ENCODE measurements at places on chromosomes 5 and 9.

DNA sequence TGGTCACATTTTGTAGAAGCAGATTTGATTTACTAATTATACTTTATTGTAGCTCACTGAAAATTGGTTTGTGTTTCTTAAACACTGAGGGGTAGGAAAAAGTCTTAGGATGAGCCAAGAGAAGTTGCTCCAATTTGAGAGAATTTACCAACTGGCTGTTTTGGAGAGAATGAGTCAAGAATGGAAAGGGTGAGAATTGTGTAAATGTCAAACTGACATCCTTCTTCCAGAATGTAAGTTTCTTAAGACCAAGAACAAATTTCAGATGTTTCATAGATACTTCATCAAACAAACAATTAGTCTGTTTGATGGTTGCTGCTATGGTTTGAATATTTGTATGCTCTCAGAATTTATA lies 106.2 kb upstream of the TXNDC8 start:
- DNase-seq = no peak

- DNase-seq = no peak
These were observed 3.4 kb downstream of the TLR4 start for GRCh38 chr9:117707561-117707960.

- no peak for DNase-seq
These were observed 13.7 kb downstream of the SYK start for GRCh38 chr9:90815183-90815943.

- DNase-seq = no peak
These were observed 79.6 kb downstream of the WNK2 start for GRCh38 chr9:93263334-93264229.

DNA sequence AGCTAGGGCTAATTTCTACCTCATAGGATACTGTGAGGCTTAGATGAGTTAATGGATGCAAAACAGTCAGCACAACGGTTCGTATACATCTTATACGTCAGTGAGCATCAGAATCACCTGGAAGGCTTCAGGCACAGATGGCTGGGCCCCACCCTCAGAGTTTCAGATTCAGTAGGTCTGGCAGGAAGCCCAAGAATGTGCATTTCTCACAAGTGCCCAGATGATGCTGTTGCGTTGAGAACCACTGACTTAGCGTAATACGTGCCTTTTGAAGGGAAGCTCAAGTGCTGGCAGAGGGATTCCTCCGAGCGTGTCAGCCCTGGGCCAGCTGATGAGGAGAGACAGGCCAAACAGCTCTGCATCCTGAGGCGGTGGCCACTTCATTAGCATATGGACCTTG lies 117.1 kb upstream of the WWC1 start:
- DNase-seq = no peak

GRCh38 chr5:109063223-109063622 lies 315.5 kb downstream of the FER start:
- no peak for DNase-seq

DNA sequence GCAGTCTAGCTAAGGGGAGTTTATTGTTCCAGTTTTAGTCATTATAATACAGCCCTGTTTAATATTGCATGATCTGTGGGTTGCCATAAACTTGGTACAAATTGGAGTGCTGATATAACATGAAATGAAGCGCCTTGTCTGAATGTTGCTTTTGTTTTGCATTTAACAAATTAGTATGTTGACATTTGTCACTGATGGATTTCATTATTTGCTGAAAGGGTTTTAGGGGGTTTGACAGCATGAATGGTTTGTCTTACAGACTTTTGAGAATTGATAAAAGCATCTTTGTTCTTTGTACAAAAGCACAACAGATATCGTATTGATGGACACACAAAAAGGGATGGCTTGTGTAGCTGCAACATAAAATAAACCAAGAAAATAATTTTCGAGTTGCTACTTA lies 178.3 kb downstream of the AOPEP start:
- no peak for DNase-seq

- DNase-seq = no peak
These were observed 739.0 kb downstream of the DTWD2 start for GRCh38 chr5:118249386-118249785.

Measured in upper lobe of right lung (tissue), 1 donor.